ENCODE measurements at places on chromosomes 1 and 21.
A peak's percentile ranks its signal among the peaks of the same experiment; 100 is the strongest.

DNA sequence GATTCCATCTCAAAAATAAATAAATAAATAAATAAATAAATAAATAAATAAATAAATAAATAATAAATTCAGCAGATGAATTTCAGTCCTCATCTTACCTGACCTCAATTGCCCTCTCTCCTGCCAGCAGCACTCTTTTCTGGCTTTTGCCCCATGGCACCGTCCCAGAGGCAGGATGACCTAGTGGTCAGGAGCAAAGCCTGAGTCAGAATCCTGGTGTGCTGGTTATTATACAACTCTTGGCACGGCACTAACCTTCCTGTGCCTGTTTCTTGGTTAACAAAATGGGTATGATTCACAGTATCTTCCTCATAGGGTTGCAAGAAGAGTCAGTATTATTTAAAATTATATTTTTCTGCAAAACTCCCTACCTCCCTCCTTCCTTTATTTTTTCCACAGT, 43.0 kb downstream of the NKAIN1 start:
- no peak for DNase-seq

- no peak for DNase-seq
Observed at GRCh38 chr1:234175363-234175762, 197.9 kb upstream of the COA6 start.

DNA sequence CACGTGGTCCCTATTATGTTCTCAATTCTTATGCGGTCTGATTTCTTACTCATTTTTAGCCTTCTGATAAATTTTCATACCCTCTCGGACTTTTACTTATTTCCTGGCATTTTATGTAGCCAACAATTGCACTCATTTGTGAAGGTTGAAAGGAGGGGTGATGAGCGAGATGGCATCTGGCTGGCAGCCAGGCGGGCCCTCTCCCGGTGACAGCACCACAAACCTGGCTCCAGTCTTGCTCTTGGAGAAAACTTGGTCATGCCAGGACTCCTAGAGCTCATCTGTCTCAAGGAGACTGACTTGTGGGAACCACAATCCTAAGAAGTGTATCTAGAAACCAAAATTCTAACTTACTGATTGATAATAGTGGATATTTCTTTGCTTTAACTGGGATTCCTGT, 14.6 kb upstream of the AHCTF1 start:
- no peak for DNase-seq

GRCh38 chr21:42988236-42988965, 14.0 kb downstream of the PKNOX1 start:
- no peak for DNase-seq

DNA sequence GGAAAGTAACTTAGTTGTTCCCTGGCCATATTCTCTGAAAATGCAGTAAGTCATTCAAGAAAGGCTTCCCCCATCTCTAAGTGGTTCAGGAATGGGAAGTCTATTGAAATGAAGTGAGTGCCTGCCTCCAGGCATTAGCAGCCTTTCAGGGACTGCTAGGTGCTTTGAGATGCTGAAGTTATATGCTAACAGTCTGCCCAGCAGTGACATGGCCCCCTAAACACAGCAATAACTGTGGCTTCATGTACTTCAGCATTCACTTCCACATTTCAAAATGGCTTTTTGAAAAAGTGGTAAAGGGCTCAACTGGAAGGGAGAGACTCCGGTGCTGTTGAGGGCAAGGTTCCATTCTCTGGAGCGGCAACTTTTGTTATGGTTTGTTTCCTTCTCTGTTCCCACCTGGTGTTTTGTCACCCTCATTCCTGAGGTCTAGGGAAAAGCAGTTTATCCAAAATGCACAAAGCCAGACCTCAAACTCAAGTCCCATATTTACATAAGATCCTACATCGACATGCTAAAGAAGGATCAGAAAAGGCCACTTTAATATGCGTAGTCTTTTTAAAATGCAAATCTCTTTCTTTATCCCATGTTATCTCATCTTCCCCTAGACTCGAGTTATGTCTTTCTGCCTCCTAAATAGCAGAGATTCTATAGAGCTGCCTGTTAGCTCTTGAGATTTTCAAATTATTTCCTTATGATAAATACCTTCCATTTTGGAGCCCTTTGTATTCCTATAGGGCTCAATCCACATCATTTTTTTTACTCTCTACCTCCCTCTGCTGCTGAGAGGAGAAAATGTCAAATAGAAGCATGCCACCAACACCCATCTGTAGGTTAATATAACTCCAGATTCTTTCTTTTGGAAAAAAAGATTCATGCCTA, 34.2 kb upstream of the LRRC8C start:
- DNase-seq, result peak; percentile 21

DNA sequence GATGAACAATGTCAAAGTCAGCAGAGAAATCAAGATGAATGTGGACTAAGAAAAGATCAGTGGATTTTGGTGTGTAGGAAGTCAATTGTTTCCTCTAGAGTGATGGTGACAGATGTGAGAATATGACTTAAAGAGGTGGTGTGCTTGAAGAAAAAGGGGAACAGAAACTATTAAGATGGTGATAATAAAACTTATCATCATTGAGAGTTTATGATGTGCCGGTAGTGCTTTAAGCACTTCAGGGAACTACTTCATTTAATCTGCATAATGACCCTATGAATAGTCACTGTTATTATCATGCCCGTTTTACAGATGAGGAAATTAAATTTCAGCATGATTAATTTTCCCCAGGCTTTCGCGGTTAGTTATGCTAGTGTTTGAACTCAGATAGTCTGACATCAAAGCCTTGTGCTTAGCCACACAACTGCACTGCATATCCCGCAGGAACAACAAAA, 246.9 kb upstream of the LRRC7 start:
- DNase-seq, result peak; percentile 35

GRCh38 chr1:39103328-39104157, 77.4 kb downstream of the NDUFS5 start:
- no peak for DNase-seq

DNA sequence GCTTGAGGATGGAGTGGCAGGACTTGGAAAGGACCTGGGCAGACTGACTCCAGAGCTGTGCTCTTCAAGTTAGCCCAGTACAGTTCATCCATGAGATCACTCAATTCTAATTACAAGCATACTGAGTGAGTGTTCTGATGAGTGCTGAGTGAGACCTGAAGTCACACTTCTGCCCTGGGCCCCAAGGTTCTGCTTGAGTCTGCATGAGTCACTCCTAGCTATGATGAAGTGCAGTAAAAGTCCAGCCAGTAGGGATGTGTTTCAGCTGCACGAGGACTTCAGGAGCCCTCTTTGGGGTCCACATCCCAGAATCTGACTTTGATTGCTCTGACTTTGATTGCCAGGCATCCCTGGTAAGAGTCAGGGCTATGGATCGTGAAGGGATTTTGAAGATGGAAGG, 35.8 kb downstream of the PLEKHA6 start:
- DNase-seq, result no peak

DNA sequence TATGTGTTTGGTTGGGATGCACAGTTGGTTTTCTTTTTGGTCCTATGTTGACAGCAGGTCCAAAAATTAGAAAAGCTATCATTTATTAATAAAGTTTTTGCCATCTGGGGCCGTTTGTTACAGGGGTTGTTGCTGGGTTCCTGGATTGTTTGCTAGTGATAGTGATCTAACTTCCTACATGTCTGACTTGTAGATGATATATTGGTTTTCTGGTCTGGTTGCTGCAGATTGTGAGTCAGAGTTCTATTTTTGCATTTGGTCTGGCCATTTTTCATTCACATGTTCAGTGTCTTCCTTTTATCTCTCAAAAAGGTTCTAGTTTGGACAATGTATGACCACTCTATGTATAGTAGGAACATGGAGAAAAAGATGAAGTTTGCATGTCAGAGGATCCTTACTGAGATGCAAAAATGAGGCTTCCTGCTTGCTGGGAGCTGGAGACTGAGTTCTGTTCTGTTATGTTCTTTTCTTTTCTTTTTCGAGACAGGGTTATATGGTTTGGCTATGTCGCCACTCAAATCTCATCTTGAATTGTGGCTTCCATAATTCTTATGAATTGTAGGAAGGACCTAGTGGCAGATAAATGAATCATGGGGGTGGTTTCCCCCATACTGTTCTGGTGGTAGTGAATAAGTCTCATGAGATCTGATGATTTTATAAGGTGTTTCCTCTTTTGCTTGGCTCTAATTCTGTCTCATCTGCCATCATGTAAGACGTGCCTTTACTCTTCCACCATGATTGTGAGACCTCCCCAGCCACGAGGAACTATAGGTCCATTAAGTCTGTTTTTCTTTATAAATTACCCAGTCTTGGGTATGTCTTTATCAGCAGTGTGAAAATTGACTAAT, 4.2 kb upstream of the NVL start:
- DNase-seq, result peak; percentile 36

GRCh38 chr1:34037856-34038255, 127.2 kb downstream of the CSMD2 start:
- no peak for DNase-seq

DNA sequence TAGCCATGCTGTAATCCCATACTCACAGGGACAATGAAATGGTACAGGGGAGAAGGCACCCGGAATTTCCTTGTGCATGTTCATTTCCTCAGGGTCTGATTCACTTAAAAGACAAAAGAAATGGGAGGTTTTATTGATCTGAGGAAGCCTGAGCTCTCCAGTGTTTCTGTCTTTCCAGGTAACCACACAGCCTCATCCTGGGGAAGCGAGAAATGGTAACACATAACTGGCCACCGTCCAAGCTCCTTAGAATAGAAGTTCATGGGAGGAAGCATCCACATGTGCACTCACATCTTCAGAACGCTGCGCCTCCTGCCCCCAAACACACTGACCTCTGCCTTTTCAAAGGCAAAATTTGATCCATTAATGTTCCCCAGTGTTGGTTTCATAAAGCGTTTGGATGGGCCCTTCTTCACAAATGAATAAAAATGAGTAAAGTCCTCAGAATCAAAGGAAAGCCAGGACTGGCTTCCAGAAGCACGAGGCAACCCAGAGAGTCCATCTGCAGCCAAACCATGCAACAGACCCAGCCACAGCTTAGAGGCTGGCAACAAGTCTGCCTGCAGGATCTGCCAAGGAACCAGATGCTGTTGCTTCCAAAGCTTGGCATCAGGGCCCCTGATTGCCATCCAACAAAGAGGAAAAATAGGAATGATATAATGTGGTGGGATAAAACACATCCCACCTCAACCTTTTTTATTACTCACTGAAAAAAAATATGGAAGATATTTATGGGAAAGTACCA, 120.3 kb downstream of the ZBTB18 start:
- DNase-seq, result no peak
